ENCODE measurements at places on chromosomes 5 and 9.

GRCh38 chr5:2129568-2130272, 247.0 kb upstream of the IRX4 start:
- no peak for DNase-seq

DNA sequence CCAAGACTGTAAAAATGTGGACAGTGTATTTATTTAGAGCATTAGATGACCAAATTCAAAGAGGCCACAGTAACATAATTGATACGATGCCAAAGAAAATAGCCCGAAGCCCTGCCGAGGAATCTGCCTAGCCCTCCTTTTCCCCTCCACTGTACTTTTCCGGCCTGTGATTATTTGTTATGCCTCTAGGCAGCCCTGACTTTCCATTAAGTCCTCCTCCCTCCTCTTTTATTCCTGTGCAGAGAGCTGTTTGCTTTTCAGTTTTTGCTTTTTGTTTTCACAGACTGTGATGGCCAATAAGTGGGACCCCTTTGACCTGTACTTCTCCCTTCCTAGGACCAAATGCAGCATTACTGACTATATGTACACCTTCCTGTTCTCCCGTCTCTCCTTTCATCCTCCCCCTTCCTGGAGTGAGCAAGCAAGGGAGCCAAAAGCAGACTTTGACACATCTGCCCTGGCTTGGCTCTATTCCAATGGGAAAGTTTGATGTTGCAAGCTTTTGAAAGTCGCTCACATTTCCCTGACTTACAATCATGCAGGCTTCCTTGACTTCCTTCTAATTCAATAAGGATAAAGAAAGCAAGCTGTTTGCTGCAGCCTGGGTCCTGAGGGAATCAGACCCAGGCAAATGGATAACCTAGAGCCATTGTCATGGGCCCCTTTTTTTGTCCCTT, 76.1 kb downstream of the NREP start:
- no peak for DNase-seq

GRCh38 chr5:139284295-139284694, 9.2 kb upstream of the MATR3 start:
- no peak for DNase-seq

DNA sequence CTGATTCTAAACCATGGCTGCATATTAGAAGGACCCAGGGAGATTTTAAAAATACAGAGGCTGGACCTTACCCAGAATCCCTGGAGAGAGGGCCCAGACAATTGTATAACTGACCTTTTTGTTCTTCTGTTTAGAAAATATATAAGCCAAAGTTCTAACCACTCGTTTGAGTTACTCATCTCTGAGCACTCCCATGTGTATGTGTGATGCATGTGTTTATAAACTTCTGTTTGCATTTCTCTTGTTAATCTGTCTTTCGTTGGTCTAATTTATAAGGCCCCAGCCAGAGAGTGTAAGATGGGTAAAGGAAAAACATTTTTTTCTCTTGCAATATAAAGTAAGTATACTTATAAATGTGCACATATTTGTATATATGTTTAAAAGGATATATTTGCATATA, 443.9 kb downstream of the ZNF608 start:
- DNase-seq: no peak

DNA sequence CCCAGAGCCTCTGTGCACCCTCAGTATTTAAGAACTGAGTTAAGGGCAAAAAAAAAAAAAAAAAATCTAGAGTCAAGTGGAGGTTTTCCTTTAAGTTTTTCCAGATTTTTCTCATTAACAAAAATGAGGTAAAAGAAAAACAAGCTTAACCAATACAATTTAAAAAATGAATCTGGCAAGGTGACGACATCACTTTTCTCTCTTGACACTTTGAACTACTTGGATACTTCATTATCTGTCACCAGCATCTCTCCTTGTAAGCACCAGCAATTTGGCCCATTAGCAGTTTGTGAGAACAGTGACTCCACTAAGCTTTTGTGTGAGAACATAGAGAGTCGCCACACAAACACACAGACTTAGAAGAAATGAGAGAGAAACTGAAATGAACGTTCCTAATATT, 345.7 kb upstream of the SLC30A5 start:
- no peak for DNase-seq

DNA sequence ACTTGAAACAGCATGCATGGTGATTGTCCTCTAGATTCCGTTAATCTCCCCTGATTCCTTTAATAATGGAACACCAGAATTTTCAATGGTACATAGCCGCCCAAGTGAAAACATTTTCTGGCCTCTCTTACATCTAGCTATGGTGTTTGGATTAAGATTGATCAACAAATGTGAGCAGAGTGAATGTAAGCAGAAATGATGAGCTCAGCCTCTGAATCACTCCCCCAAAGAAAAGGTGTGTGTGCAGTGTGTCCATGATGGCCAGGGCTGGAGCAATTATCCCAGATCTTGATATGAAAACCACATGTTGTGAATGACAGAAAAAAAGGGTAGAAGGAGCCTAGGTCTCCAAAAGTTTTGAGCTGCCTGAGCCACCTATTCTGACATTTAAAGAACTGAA, 55.3 kb downstream of the OR2K2 start:
- DNase-seq: no peak

GRCh38 chr9:21119093-21119770, 22.4 kb downstream of the IFNW1 start:
- DNase-seq: no peak

- no peak for DNase-seq
Observed at GRCh38 chr5:32683125-32683524, 28.0 kb upstream of the NPR3 start.

GRCh38 chr5:65482736-65483545, 1.2 kb upstream of the ADAMTS6 start:
- no peak for DNase-seq

DNA sequence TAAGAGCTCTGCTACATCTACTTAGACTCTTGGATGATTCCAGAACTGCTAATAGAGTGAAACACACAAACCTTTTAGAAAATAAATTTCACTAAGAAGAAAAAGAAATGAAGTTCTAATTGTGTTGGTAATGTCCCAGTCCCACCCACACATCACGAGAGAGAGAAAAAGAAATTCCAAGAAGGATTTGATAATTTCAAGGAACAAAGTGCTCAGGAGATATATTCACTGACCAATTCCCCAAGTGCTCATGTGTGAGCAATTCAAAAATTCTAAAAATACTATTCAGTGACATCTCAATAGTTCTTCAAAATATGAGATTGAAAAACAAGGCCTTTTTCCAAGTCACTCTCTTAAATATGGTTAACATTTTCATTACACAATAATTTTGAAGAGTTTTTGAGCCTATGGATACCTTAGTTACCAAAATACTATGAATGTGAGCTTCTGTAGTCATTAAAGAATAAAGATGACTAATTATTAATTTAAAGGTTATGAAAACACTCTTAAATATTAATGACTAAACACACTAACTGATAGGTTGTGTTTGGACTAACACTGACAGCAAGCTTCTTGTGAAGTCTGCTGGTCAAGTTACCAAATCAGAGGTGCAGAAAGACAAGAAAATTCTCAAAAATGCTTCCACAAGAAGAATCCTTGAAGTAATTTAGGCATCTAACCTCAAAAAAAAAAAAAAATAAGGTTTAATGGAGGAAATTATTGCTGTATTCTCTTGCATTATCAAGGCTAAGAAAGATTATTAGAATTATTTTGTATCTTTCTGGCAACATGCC, 245.3 kb downstream of the PDE4D start:
- DNase-seq: no peak

DNA sequence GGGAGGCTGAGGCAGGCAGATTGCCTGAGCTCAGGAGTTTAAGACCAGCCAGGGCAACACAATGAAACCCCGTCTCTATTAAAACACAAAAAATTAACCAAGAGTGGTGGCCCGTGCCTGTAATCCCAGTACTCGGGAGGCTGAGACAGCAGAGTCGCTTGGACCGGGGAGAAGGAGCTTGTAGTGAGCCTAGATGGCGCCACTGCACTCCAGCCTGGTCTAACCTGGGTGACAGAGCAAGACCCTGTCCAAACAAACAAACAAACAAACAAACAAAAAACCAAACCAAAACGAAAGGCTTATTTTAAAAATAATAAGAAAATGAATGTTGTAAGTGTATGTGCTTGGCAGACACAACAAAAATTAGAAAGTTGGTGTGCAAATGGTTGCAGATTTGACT, 536.3 kb upstream of the PTPRD start:
- no peak for DNase-seq

DNA sequence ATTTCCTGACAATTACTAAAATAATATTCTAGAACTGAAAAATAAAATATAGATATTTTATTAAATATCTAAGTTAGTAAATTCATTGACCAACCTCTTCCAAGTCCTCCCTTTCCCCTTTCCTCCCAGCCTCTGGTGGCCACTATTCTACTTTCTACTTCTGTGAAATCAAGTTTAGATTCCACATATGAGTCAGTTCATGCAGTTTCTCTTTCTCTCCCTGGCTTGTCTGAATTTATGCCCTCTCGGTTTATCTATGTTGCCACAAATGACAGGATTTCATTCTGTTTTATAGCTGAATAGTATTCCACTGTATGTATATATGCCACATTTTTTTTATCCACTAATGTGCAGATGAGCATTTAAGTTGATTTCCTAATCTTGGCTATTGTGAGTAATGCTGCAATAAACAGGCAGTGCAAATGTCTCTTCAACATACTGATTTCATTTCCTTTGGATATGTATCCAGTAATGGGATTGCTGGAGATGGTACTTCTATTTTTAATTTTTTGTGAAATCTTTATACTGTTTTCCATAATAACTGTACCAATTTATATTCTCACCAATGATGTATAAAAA, 52.3 kb downstream of the WDR36 start:
- no peak for DNase-seq

GRCh38 chr9:117413346-117414219, 1.3 kb downstream of the ASTN2 start:
- DNase-seq: no peak

GRCh38 chr5:27315363-27316270, 277.2 kb upstream of the CDH9 start:
- DNase-seq: no peak

GRCh38 chr5:92916036-92916435, 665.0 kb downstream of the NR2F1-AS1 start:
- DNase-seq: no peak

- DNase-seq: no peak
Observed at GRCh38 chr9:98255061-98255577, 330 bp downstream of the TBC1D2 start.

DNA sequence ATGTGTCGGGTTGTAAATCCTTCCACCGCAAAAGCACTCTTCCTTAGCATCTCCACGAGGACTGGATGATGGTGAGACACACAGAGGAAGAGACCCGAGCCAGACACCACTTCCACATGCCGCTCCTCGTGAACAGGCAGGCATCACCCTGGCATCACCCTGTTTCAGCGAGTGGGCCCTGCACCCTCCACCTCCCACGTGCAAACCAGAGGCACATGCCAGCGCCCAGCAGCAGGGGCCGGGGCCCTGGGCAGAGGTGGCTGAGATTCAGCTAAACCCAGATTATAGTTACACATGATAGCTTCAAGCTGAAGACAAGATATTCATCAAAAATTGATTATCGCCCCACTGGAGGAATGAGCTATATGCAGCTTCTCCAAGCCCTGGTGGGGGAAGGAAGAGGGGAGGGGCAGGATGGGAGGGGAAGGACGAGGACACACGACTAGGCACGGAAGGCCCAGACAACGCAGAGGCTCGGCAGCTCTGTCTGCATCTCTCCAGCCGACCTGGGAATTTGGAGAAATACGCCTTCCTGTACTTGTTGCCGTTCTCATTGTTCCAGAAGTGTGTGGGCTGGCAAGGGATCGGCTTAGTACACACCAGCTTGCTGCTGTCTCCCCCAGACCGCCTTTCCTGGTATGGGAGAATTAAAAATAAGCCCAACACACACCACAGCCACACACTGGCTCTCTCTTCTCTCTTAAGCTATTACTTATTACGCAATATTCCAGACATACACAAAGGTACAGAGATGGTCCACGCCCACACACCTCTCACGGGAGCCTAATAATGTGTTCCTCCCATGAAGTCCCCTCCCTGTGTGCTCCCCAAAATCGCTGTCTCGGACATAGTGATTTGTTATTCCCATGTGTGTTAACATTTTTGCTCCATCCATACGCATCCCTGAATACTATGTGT, 50.4 kb upstream of the ZNF354A start:
- DNase-seq: no peak

DNA sequence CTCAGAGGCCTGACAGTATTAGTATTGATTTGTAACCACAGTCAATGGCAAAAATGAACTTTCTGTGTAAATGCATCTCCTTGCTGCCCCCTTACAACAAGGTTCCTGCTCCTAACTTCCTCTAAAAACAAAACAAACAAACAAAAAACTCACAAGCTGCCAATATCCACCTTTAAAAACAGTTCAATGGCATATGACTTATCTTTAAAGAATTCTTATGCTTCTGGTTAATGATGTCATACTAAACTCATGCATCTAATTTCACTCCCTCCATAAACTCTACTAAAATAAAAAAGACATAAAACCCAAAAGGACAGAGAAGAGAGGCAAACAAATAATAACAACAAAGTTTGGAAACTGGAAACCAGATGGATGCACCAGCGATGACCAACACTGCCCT, 9.0 kb upstream of the OR1N1 start:
- DNase-seq: no peak

GRCh38 chr9:98094316-98094715, 24.7 kb downstream of the TRIM14 start:
- no peak for DNase-seq

DNA sequence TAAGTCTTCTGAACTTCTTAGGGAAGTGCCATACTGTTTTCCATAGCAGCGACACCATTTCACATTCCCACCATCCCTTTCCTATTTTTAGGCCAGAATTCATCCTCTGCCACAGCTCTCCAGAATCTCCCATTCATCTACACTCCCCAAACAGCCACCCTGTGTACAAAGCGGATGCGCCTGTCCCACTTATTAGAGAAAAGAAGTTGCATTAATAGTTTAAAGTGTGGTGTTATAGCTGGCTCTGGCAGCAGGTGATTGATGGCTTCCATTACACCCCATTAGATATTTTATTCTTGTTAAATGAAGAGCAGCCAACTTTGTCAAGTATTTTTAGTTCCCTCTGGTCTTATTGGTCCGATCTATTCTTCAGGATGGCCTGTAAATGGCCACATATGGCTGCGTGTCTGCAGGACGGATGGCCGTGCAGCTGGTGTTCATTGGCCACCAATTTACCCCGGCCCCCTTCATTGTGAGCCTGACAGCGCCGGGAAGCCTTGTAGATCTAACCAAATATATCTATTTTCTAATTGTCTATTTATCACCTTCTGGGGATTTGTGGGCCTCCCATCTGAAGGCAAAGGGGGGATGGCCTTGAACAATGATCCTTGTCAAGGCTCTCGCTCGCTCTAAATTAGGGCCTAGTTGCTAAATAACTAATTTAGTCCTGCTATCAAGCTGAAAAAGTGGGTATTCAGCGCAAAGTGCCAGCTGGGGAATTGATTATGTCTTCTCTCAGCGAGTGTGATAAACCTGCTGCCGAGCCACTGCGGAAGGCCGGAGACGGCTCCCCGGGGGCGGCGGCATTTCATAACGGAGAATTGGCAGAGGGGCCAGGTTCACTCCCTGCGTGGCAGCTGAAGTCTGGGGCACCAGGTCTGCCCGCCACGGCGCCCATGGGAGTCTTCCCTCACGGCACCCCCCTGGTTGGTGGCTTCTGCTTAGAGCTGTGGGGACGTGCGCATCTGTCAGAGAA, 141.1 kb downstream of the MELK start:
- no peak for DNase-seq

Measured in activated T-cell treated with anti-CD3 and anti-CD28 coated beads, Interleukin-2, amount 50 U/mL, for 1 hour (primary cell).